ENCODE measurements at places on chromosomes 16 and 17.

- no peak for DNase-seq
Measured at GRCh38 chr16:86984343-86984742, 332.8 kb downstream of the C16orf95 start.

DNA sequence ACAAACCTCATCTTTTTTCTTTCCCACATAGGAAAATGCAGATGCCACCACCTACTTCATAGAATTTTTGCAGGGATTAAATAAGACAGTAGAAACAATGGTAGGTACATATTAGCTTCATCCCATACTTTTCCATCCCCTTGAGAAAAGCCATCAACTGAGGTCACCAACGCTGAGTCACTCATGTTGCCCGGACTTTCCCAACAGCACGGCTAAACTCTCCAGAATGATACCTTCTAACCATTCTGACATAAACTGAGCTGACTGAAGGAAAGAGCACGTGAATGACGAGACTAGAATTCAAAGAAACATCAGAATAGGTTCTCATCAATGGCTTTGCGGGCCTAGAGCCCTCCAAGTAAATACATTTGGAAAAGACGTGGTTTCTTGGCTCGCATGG lies 146.0 kb upstream of the RCVRN start:
- no peak for DNase-seq

DNA sequence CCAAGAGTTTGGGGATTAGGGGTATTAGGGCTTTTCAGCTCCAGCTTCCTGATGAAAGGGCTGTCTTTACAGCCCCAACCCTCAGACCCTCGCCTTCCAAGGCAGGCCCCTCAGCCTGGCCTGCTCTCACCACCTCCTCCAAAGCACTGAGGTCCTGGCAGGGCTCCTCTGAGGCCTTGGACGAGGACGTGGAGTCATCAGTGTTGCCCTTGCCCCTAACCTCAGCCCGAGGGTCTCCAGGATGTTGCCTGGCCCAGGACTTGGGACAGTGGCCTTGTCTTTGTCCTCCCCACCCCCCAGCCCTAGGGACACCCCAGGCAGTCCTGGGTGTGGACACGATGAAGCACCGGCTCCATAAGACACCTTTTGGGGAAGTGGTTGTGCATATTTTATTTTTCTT lies 28.2 kb downstream of the B9D1 start:
- no peak for DNase-seq

DNA sequence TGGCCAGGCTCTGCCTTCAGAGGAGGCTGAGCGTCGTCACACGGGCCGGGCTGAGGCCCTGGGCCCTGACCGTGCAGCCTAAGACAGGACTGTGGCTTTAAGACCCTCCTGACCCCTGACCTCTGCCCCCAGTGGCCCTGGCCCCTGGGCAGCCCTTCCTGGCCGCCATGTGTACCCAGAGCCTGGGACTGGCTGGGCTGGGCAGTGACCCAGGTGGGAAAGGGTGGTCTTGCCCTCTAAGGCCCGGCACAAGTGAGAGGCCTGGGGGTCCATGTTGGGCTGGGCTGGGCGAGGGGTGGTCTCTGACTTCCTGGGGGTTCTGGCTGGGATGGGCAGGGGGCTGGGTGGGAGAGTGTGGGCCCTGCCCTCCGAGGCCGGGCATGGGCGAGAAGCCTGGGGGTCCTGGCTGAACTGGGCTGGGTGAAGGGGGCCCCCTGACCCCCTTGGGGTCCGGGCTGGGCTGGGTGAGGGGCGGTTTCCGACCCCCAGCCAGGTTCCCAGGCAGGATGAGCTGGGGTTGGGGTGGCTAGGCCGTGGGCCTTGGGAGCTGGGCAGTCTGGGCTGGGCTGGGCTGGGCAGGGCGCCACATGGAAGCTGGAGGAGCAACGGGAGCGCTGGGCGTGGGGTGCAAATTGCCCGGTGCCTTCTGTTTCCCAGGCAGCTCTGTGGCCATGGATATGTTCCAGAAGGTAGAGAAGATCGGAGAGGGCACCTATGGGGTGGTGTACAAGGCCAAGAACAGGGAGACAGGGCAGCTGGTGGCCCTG lies at the start of gene CDK3:
Gene CDK3 (plus strand): TSS at position 101 of the 767 bp plus-strand sequence. CDS start 571 bp downstream, at position 672.
- no peak for DNase-seq

GRCh38 chr17:7832431-7832830 lies 1.6 kb upstream of the KDM6B start:
- no peak for DNase-seq

GRCh38 chr17:73760439-73760758 lies 116.2 kb upstream of the SDK2 start:
- no peak for DNase-seq

- no peak for DNase-seq
Measured at GRCh38 chr17:245020-245419, 63.6 kb upstream of the DOC2B start.

GRCh38 chr17:41710472-41711090 lies 1.6 kb upstream of the GAST start:
- DNase-seq, result no peak

GRCh38 chr17:10797476-10798328 lies 6.2 kb downstream of the TMEM238L start:
- DNase-seq, result no peak

All from NCI-H187 treated with DMSO at 0.1 percent for 48 hours (cell line).